Chondrocyte (in vitro differentiated cells): ENCODE measurements at places on chromosomes 16 and 17.
A peak's percentile ranks its signal among the peaks of the same experiment; 100 is the strongest.

- no peak for DNase-seq
These were observed 609.6 kb upstream of the C16orf82 start for GRCh38 chr16:26457095-26457494.

- DNase-seq, result no peak
These were observed 327.0 kb upstream of the TBX2 start for GRCh38 chr17:61072648-61073047.

DNA sequence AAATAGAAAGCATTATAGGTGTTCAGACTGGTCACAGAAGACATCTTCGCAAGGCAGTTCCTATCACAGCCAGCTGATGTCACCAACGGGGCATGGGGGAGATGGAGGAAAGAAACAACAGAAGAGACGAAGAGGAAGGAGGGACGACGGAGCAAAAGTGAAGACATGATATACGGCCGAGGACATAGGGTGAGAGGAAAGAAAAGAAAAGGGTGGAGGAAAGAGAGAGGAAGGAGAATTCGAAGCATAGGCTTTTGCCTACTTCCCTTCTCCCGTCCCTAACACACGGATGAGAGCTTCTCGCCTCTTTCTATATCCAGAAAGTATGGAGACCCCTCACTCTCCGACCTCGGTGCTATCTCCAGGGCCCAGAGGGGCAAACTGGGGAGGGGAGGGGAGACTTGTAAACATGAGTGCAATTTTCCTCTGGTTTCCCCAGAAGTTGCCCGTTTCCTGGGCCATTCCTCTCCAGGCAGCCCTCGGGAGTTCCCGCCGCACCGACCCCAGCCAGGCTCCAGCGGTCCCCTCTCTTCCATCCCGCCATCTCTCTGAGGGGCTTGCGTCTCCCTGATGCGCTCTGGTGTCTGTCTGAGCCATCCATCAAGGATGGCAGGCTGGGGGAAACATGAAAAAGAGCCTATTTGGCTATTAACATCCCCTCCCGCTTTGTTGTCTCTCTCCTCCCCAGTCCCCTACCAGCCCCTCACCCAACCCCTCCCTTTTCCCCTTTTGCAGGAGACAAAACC lies 26.0 kb downstream of the COPZ2 start:
- no peak for DNase-seq

- no peak for DNase-seq
These were observed 29.9 kb upstream of the CLEC18B start for GRCh38 chr16:74450967-74451760.

DNA sequence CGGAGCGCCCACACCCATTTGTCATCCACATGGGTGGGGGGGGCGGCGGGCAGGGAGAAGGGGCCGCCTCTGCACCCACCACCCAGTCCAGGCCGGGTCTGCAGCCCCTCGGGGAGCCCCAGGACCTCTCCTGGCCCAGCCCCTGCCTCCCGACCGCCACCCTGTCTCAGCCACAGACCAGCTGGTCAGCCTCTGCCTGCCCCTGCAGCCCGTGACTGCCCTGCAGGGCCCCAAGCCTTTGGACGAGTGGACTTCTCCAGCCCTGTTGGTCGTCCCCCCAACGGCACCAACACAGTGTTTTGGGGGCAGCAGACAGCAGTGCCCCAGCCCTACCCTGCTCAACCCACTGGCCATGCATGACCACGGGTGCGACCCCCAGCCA lies 1.2 kb downstream of the PRR35 start:
- DNase-seq, result no peak

DNA sequence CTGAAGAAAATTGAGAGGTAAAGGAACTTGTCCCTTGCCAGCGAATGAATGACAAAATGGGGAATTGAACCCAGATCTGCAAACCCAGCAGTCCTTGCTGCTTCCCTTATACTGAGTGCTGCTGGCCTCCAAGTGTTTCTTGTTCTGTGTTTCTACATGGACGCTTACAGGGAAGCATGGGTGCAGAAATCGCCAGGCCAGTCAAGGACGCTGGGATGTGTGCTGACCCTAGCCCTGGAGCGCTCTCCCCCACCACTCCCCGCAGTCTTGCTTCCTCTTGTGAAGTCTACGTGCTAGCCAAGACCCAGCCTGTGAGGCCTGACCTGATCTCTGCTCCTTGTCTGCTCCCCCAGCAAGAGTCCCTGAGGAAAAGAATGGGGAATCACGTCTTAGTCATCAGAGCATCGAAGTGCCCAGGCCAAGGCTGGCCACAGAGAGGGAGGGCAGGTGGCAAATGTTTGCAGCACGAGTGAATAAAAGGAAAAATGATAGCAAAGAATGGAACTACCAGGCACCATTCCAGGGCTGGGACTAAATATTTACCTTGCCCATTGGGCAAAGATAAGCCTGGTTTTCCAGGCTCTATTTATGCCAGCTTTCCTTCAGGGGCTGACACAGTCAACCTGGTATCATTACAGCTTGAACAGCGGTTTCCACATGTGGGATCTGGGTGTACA lies 17.4 kb downstream of the CA4 start:
- no peak for DNase-seq

DNA sequence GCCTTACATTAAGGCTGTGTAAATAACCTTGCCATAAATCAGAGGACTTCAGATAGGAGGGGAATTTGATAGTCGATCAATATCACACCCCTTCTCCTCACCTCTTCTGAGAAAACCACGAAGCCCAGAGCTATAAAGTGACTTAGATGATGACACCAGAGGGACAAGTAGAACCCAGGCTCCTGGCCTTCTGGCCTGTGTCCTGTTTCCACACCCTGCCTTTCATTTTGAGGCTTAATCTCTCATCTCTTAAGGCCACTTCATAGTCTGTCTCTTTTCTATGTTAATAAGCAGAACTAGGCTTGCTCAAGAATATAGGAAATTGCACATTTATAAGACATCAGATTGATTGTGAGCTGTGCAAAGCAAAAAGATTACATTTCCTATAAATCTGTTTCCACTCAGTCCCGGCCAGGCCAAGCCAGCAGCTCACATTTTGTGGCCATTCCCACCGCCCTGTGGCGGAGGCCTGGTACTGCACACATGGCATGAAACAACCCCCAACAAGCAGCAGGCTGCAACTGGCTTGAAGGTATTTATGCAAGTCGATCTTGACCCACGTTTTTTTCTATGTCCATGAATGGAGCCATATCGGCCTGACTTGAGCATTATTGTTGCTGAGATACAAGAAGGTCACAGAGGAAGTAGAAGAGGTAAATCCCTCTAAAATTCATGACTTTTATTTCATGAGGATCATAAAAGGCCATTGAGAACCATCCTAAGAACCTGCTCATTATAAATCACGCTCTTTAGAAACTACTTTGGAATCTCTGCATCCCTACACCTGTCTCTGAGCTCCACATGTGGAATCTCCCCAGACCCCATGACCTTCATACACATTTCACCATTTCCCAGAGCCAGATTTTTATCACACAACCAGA lies 93.7 kb downstream of the PMP22 start:
- DNase-seq, result no peak

DNA sequence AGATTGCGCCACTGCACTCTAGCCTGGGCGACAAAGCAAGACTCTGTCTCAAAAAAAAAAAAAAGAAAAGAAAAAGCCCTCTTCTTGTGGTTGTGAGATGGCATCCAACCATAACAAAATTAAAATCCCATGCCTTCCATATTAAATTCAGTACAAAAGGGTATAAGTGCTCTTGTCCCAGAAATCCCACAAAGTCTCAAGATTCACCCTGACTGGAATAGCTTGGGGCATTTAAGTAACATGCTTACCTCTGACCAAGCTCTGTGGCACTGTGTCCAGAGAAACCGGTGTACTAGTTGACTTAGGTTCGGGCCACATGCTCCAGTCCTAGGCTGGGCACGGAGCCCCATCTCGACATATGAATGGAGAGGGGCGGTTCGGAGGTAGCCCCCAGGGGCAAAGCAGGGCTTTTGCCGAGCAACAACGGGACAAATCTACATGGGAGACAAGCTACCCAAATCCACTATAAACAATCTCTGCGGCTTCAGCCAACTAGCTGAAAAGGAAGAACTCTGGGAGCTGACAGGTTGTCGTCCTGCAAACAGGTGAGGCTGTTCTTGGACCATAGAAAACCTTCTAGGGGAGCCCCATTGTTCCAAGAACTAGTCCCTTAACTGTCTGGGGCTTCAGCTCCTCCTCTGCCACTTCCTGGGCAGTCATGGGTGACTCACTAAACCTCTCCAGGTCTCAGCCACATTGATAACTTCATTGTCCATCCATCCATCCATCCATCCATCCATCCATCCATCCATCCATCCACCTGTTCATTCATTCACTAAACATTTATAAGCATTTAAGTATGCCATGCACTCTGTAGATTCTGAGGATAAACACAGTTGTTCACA lies 10.3 kb upstream of the IL4R start:
- DNase-seq, result peak; percentile 68

GRCh38 chr16:10878644-10879501 lies 1.9 kb downstream of the CIITA start:
- no peak for DNase-seq

DNA sequence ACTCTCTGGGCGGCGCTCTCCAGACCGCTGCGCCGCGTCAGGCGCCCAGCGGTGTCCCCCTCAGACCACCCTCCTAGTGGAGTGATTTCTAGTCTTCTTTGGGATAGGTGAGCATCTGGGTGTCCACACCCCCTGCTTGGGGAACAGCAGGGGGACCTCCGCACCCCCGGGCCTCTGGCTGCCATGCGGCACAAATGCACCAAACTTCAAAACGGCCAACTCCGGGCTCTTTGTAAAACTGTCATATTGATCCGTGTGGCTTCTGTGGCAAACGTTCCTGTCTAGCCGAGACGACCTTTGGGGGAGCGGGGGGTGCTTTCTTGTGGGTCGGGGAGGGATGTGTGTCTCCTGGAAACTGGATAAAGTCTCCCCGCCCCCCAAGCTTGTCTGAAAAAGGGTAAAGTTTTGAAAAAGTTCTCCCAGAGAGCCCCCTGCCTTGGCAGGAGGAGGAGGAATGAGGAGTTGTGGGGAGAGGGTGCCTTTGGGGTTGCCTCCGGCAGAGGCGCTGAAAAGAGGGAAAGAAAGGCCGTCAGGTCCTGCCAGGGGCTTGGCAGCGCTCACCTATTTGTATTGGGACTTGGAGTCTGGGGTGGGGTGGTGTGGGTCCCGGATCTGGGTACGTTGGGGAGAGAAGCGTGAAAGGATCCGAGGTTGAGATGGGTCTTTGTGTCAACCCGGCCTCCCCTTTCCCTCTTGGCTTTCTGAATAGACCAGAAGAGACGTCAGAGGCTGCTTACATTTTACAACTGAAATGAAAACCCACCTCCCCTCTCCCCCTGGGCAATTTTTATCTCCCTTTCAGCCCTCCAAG lies 2.2 kb upstream of the CHD3 start:
- DNase-seq, result no peak

GRCh38 chr16:2821487-2822157 lies 4.6 kb downstream of the PRSS21 start:
- DNase-seq, result no peak

DNA sequence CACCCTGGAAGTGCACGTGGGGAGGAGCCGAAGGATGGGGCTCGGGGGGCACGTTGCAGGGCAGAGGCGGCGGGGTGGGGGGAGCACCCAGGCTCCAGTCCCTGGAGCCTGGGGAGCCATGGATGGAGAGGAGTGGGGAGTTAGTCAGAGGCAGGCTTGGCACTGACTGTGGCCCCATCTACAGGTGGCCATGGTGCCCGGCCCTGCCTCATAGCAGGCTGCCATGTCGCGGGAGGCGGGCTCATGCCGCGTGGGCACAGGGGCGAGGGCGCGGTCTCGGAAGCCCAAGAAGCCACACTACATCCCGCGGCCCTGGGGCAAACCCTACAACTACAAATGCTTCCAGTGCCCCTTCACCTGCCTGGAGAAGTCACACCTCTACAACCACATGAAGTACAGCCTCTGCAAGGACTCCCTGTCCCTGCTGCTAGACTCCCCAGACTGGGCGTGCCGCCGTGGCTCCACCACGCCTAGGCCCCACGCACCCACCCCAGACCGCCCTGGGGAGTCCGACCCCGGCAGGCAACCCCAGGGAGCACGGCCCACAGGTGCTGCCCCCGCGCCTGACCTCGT lies 3.0 kb downstream of the PRR35 start:
- DNase-seq, result no peak

GRCh38 chr17:81572563-81573168 lies 20.5 kb upstream of the FAAP100 start:
- no peak for DNase-seq

DNA sequence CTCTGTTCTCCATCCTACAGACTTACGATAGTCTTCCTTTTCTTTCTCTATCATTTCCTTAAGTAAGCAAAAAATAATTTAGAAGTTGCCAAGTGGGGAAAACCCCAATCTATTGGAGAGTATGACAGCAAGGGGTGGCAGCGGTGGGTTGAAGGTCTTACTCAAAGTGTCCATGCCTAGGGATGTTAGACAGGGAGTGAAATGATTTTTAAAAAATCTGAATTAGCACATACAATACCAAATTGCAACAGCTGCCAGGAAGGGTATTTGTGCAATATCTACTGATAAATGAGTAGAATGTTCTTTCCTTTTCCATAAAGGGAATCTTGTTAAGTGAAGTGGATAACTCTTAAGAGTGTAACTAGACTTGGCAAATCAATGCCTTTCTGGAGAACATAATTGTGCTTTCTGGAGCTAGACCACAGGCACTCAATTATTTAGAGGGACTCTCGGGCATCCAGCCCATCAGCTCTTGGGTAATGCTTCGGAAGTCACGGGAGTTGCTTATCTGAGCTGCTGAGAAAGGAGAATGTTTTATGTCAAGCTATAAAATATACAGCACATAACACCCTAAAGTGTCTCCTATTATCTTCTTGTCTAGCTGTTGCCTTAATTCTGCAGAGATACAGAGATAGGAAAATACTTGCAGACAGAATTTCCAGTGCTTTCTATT lies 151.5 kb downstream of the KCNJ2 start:
- no peak for DNase-seq

DNA sequence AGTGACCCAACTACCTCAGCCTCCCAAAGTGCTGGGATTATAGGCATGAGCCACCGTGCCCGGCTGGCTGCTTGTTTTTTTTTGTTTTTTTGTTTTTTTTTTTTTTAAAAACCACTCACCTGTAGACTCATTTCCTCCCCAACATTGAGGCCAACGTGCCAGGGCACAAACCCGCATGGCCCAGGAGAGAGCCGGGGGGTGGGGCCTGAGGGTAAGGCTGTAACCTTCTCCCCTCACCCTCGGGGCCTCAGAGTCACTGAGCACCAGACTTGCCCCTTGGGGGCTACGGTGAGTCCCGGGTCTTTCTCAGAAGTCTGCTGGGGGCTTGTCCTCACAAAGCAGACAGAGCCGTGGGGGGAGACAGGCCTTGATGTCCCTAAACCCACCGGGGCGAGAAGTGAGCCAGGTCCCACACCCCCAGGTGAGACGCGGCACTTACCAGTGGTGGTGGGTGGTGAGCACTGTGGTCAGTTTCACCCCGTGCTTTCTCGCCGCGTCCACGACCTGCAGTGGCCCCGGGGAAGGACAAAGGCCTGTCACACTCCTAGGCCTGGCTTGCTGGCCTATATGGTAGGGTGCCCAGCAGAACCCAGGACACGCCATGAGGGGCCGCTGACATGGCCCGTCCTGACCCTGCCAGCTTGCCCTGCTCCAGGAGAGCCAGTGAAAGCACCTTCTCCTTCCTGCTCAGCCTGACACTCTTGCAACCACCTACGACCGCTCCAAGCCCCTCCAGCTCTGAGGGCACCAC lies 4.6 kb downstream of the HAGH start:
- peak; percentile 81 for DNase-seq
